ENCODE measurements at places on chromosomes 3 and 15.

GRCh38 chr15:36401586-36401966 lies 177.8 kb upstream of the CDIN1 start:
- DNase-seq, result no peak

DNA sequence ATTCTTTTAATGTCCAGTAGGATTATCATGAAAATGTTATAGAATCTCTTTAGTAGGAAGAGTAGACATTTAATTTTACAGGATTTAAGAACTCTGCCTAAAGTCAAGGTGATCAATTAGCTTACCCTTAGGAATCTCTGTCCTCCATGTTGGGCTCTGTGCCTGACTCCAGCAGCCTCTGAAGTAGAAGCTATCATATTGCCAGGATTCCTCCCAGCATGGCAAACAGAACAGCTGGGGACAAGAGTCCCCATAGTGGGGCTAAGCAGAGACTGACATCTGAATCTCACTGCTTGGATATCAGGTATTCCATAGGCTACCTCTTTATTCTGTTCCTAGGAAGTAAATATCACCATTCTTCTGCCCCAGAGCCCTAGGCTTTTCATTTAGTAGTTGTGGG lies 1.5 kb downstream of the SLC15A2 start:
- DNase-seq, result no peak

DNA sequence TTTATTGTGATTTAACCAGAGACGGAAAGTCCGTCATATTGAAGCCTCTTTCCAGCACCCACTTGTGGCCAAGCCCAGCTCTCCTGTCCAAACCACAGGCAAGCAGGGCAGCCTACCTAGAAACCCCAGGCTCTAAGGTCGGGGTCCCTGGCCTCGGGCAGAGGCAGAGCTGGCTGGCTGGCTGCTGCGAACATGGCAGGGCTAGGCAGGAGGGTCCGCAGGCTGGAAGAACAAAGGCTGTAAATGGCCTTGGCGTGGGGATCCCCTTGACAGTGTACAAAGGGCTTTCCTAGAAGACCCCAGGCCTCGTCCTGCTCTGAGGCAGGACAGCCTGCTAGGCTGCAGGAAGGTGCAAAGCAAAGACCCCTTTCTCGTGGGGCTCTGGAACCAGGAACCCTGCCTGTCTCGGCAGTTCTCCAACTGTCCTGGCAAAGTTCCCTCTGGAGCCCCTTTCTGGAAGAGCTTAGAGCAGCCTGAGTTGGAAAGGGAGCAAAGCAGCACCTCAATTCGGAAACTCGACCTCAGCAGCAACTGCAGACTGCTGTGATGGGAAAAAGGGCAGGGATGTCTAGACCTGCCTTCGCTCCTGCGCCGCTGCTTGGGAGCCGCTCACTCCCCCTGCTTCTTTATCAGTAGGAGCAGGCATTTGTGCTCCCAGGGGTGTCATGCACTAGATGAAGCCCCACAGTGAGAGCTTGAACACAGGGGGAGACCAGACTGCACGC lies 8.5 kb downstream of the CALML4 start:
- DNase-seq, result no peak

DNA sequence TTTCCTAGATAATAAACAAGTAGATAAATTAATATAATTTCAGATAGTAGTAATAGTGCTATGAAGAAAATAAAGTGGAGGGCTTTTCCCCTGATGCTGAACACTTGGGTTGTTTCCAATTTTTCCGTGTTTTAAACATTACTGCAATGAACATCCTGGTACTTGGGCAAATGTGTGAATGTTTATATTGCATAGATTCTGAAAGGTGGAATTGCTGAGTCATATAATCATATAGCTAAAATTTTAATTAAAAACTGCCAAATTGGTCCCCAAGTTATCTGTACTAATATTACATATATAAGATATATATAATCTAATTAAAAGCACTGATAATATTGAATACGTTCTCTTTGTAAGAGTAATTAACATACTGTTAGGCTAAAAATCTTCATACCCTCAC lies 10.0 kb downstream of the PPP2R3A start:
- DNase-seq, result no peak

DNA sequence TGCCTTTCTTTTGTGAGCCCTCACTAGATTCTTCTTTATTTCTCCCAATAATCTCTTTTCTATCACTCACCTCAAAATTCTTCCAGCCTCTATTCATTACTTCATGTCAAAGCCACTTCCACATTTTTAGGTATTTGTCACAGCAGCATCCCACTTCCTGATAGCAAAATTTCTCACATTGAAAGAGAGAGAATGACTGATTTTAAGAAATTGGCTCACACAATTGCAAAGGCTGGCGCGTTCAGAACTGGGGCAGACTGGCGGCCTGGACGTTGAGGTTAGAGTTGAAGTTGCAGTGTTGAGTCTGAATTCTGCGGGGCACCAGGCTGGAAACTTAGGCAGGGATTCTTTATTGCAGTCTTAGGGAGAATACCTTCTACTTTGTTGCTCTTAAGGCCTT lies 117.9 kb downstream of the LRRC28 start:
- no peak for DNase-seq

DNA sequence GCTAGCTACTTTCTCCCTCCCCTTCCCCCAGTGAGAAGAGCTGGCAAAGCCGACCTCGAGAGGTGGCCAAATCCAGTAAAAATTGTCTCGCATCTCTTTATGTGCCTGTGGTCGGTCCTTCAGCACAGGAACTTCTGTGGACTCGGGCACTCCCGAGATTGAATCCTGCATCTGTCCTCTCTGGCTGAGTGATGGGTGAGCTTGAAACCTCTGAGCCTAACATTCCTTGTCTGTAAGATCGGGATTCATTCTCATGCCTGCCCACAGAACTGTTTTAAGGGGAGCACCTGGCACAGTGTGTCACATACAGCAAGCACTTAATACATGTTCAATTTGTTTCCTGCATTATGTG lies 11.3 kb downstream of the CX3CR1 start:
- no peak for DNase-seq

GRCh38 chr3:151203051-151203420 lies at the start of gene GPR171:
Gene GPR171 (minus strand): TSS chr3:151203216. CDS start chr3:151199386, 3,830 bp downstream.
- DNase-seq, result no peak

DNA sequence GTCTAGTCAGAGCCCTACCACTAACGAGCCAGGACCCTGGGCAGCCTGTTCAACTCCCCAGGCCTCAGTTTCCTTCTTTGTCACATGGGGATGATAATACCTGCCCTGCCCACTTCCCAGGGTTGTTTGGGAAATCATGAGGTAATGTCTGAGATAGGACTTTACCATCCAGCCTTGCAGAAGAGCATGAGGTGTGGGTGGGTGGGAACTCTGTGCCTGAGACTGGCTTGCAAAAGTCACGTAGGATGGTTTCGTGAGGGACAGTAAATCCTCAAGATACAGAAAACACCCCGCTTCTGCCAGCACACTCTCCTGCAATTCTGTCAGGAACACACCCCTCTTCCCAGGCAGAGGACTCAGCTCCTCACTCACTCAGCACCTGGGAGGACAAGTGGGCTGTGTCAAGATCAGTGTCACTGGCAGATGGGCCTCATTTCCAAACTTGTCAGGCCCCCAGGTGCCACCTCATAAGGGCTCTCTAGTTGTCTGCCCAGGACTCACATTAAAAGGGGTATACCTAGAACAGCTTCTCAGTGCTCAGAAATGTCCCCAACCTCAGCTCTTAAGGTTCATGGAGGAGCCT lies 58.4 kb downstream of the DAPK2 start:
- no peak for DNase-seq

All from right kidney (tissue), 9 donors.